ENCODE measurements at places on chromosomes 2 and 18.

DNA sequence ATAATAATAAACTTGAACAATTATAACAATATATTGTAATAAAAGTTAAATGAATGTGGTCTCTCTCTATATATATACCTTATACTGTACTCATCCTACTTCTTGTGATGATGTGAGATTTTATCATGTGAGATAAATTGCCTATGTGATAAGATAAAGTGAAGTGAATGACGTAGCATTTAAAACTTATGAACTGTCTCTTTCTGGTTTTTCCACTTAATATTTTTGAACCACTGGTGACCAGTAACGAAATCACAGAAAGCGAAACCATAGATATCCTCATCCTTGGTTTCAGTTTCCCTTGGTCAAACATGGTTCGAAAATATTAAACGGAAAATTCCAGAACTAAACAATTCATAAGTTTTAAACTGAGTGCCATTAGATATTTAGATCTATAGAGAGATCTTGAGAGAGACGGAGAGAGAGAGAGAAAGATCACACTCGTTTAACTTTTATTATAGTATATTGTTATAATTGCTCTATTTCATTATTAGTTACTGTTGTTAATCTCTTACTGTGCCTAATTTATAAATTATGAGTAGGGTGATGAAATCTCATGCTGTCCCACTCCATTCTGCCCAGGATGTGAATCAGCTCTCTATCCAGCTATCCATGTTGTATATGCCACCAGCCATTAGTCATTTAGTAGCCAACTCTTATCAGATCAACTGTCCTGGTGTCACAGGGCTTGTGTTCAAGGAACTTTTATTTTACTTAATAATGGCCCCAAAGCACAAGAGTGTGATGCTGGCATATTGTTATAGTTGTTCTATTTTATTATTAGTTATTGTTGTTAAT lies 156.8 kb downstream of the THADA start:
- no peak for DNase-seq

GRCh38 chr18:26635466-26635865 lies 87.1 kb upstream of the KCTD1 start:
- DNase-seq: no peak

DNA sequence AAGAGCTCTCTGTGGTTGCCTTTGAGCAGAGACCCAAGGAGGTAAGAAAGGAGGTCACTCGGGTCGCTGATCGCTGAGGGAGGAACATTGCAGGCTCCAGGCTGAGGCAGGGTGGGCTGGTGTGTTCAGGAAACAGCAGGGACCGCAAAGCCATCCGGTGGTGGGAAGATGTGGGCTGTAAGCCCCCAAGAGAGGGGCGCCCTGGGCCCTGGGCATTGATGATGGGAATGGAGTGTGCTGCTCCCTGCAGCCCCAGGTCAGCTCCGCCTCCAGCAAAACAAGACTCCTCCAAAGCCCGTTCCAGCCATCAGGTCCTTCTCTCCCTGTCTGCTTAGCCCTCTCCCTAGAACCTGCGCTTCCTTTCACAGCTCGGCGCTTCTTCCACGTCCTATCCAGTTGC lies 229.7 kb downstream of the KLHL29 start:
- no peak for DNase-seq

GRCh38 chr2:199680482-199680881 lies 170.5 kb downstream of the FTCDNL1 start:
- DNase-seq: no peak

DNA sequence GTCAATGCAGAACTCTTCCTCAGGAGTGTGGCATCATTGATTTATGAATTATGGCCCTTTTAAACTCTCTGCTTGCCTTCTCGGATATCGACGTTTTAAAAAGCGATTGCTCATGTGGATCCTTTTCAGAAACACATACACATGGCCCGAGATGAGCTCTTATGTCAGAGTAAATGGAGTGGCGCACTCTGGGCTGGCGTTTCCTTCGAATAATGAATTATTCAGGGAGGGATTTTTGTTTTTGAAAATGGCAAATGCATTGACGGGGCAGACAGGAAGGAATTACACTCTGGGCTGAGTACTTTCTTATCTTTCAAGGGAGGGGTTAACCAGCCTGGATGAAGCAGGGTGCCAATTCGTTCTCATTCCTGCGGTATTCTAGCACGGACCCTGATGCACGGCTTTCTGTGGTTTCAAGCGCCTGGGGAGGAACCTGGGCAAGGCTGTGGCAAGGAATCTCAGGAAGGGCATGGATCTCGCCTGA lies 142.7 kb downstream of the PRKCE start:
- DNase-seq: no peak

- no peak for DNase-seq
Measured at GRCh38 chr18:78666666-78667335, 312.8 kb upstream of the SALL3 start.

DNA sequence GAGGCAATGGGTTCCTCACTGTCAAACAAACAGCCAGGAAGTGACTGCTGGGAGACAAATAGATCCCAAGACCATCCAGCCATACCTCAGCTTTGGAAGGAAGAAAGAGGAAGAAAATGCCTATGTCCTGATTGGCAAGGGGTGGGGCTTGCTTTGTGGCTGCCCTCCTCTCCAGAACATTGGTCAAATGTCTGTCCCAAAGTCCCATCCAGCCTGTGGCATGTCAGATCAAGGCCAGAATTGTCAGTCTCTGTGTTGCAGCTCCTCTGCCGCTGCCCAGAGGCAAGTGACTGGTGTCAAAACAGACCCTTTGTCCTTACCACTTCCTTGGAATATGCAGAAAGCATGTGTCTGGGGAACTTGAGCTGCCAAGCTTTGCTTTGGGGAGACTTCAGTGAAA lies 63.0 kb upstream of the SMAD2 start:
- no peak for DNase-seq

- no peak for DNase-seq
Measured at GRCh38 chr18:46448347-46448746, 208.7 kb downstream of the LOXHD1 start.

GRCh38 chr18:62399781-62400308 lies 74.7 kb downstream of the TNFRSF11A start:
- DNase-seq: peak; percentile 11

DNA sequence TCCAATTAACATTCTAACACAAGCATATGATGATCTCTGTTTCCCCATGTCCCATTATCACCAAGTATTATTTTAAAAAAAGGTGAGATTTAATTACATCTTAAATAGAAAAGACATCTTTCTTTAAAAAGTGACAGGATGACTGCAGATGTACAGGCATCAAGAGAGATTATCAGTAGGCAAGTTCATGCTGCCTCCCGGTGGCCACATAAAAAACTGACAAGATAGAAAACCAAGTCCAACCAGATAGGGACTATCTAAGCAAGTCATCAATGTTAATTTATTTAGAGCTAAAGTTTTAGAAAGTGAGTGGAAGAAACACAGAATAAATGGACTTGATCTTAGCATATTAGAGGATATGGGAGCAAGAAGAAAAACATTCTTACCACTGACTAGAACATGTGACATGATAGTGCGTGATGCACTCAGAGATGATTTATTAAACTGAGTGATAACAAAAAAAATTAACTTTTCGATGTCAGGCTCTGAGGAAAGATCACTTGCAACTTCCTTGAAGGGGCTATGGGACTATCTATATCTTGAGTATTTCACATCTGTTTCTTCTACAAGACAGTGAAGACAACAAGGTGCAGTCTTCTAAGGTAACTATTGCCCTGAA lies 5.4 kb upstream of the TDRD15 start:
- DNase-seq: peak; percentile 39

- no peak for DNase-seq
Measured at GRCh38 chr18:69585696-69586095, 185.0 kb downstream of the DOK6 start.

- DNase-seq: peak; percentile 40
Measured at GRCh38 chr2:37366773-37367172, 22.3 kb downstream of the QPCT start.

- DNase-seq: no peak
Measured at GRCh38 chr2:136111711-136112110, 6.2 kb downstream of the CXCR4 start.

GRCh38 chr2:127671557-127672302 lies 3.6 kb downstream of the LIMS2 start:
- DNase-seq: no peak

GRCh38 chr18:64956465-64956864 lies 794.3 kb upstream of the CDH7 start:
- no peak for DNase-seq

GRCh38 chr2:186984966-186985365 lies 136.0 kb upstream of the ZSWIM2 start:
- DNase-seq: no peak

DNA sequence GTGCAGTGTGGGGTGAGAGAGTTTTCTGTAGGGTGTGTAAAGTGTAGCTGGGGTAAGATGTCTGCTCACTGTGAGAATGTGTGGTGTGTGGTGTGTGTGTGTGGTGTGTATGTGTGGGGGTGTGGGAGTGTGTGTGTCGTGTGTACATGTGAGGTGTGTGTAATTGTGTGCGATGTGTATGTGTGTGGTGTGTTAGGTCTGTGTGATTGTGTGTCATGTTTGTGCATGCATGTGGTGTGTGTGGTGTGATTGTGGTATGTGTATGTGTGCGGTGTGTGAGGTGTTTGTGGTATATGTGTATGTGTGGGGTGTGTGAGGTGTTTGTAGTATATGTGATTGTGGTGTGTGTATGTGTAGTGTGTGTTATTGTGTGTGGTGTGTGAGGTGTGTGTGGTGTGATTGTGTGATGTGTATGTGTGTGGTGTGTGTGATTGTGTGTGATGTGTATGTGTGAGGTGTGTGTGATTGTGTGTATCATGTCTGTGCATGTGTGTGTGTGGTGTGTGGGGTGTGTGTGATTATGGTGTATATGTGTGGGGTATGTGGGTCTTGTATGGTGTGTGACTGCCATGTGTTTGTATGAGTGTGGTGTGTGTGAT lies 241.7 kb upstream of the HDAC4 start:
- no peak for DNase-seq

DNA sequence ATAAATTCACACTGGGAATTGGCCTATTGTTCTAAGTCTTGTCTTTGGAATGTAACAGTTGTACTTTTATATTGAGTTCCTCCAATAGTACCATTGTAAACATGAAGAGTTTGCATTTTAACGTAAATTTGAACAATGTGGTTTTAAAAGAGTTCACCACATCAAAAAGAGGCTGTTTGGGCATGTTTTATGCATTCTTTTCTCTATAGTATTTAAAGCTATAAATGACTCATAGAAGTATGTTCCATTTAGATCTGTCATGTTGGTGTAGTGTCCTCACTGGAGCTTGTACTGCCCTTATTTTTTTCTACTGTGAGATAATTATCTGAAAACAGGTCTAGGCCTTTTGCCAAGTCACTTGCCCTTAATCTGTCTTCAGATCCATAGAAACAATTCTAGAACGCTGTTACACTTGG lies 141.9 kb downstream of the RHBDD1 start:
- DNase-seq: no peak

DNA sequence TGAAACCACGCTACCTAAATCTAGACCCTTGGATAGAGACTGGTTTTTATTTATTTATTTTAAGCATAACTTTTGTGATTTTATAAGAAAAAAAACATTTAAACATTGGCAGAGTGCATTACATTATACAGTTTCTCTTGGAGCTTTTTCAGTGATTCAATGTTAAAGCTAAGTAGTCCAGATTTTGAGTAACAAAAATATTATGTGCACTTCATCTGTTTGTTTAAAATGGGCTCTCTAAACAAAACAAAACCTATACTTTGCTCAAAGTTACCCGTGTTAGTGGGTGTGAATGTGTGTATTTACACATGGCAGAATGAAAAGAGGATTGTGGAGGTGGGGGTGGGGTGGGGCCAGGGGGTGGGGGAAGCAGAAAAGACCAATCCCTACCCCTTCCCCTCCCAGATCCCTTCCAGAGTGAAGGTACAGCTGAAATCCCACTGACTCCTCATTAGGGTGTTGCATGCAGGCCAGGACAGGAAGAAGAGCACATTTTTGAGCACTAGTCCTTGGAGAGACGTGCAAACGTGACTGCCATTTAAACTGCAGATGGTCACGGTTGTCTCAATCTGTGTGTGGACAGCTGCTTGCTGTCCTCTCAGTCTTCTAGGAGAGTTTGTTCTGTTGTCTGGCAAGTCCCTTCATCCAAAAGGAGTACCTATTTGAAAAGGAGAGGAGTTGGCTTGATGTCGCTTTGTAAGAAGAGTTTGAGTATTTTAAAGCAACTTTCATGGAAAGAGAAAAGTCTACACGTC lies 303.0 kb downstream of the ICOS start:
- DNase-seq: no peak

- peak; percentile 6 for DNase-seq
Measured at GRCh38 chr2:211611061-211611518, 927.5 kb downstream of the ERBB4 start.

DNA sequence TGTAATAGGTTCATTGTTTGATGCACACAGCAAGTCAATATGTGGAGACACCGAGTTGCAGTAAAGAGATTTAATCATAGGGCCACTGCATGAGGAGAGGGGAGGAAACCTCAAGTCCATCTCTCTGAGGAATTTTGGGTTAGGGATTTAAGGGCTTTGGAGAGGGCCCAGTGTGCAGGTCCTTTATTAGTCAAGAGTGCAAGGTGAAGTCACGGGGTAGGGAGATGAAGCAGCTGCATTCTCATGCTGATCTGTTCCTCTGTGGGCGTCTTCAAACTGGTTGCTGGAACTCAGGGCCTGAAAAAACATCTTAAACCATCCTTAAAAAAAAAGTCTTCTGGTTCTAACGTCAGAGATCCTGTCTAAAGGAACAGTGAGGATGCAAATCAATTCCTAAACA lies 131.6 kb downstream of the NXPH2 start:
- no peak for DNase-seq

GRCh38 chr2:118750959-118751565 lies 96.4 kb downstream of the EN1 start:
- no peak for DNase-seq

- DNase-seq: no peak
Measured at GRCh38 chr2:18444806-18445205, 115.6 kb downstream of the RDH14 start.

DNA sequence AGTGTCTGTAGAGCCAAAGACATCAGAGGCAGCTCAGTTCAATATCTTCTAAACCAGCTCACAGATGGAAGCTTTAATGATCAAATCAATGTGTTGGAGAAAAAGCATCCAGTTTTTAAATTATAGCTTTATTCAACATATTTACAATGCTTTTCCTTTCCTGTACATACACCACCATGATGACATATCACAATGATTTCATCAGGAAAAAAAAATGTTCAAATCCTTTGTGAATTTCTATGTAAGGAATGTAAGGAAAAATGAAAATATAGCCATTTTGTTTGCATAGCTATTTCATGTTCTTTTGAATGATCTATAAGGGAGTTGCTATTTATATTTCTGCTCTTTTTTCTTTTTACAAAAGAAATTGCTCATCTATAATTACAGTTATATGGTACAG lies 134.7 kb upstream of the CDH20 start:
- no peak for DNase-seq

GRCh38 chr2:59288771-59289170 lies 1047.6 kb upstream of the FANCL start:
- no peak for DNase-seq

GRCh38 chr2:58734365-58734764 lies 493.2 kb upstream of the FANCL start:
- no peak for DNase-seq

GRCh38 chr2:119846021-119846420 lies 86.3 kb downstream of the PTPN4 start:
- no peak for DNase-seq
